ENCODE measurements at places on chromosomes 2 and 18. TPM values are rescaled to one million over a fixed set of nuclear protein-coding genes. Genes with fewer than 3 reads are reported as not detected.

DNA sequence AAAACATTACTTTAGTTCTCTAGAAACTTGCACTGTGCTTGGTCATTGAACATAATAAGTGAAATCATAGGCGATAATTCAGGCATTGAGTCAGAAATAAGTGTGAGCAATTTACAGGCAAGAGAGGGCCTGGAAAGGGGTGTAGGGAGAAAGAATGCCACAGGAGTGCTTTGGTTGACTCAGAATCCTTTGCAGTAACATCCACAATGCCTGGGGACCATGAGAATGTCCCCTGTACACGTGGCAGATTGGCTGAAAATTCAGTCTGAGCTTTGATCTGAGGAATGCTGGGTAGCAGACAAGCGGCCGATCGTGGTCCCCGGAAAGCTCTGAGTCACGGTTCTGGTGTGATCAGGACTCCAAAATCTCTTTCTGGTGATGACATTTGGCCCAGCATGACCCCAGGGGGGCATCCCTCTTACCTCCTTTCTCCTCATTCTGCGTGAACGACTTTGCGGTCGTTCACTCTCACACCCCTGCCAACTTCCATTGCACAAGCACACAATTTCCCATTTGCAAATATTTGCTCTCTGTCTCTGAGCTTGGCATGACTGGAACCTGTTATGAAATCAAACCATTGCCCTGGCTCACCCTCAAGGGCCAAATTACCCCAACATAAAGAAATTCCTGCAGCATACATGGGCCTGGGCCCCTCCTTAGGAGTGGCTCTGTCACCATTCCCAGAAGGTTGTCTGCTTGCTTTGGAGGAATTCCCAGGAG is 305.0 kb upstream of the EPAS1 start:
- DNase-seq, result peak; percentile 84
- H3K4me1 ChIP-seq, result peaks cover 42% of the 10 kb centered on the region
- H3K4me3 ChIP-seq, result no peak overlapping the region
- peak overlapping the region; percentile 74 for H3K27ac ChIP-seq
- peaks cover 29% of the 10 kb centered on the region for H3K36me3 ChIP-seq
- H3K27me3 ChIP-seq, result no peaks in the 10 kb centered on the region

DNA sequence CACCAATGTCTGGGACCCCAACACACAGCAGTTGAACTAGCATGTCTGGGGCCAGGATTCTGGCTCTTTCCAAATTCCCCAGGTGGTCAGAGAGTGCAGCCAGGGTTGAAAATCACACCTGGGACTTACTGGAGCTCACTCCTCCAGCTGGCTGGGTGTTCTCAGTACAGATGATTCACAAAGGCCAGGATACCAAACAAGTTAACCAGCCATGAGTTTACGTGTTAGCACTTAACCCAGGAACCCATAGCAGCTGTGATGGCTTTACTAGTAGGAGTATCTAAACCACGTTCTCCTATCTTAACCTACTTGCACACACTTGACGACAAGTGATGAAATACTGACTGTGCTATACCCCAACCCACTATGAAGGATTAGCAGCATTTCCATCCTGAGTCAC is 222.8 kb downstream of the FBXO15 start:
- no peaks in the 10 kb centered on the region for H3K36me3 ChIP-seq
- no peak overlapping the region for H3K4me3 ChIP-seq
- H3K27ac ChIP-seq, result no peak overlapping the region
- DNase-seq, result no peak
- H3K27me3 ChIP-seq, result no peaks in the 10 kb centered on the region

- H3K4me1 ChIP-seq, result peaks cover 65% of the 10 kb centered on the region
- H3K27me3 ChIP-seq, result no peaks in the 10 kb centered on the region
- H3K27ac ChIP-seq, result no peak overlapping the region
- H3K4me3 ChIP-seq, result no peak overlapping the region
- no peaks in the 10 kb centered on the region for H3K36me3 ChIP-seq
These were observed 99.8 kb upstream of the NEUROD1 start for GRCh38 chr2:181780047-181780651.

WNT6 gene
- not detected for total RNA-seq

STEAP3 gene
- total RNA-seq, result 9.7 TPM

GREB1 gene
- 1.3 TPM for total RNA-seq

- peak overlapping the region; percentile 84 for H3K27ac ChIP-seq
- no peaks in the 10 kb centered on the region for H3K27me3 ChIP-seq
- H3K4me1 ChIP-seq, result peaks cover 55% of the 10 kb centered on the region
- no peak overlapping the region for H3K4me3 ChIP-seq
- peaks cover 37% of the 10 kb centered on the region for H3K36me3 ChIP-seq
These were observed 8.2 kb downstream of the SLC35F6 start for GRCh38 chr2:26772064-26773001.

STK39 gene
- total RNA-seq, result 60.7 TPM

DNA sequence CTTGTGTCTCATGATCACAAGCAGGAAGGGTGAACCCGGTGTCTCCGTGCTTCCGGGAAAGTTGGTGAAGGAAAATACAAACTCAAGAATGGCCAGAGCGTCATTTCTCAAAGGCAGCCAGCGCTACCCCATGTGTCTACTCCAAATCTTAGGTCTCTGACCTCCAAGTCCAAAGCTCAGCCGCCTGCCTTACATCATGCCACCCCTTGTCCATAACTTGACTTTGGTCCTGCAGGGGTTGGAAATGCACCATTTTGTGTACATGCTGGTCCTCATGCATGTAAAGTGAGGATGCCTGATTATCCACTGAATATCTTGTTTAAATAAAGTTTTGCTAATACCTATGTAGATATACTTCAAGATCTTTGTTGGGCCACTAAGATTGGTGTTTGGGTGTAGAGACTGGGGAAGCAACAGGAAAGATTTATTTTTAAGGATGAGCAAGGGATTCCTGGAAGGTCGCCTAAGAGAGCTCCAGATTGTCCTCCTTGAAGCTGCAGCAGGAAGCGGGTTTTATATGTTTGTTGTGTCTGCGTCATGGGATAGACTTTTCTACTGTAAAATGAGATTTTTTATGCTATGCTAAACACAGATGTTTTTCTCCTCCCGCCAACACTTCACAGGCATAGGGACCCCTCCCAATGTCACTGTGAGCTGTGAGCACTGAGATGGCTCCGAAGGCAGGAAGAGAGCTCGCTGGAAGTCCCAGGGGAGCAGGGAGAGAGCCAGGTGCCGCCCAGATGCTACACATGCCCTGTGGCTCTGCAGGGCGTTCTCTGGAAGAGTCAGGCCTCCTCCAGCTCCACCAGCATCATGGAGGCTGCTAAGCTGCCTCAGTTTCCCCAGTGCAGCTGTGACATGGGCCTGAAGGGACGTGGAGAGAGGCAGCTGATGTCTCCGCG is 176.2 kb upstream of the HDAC4 start:
- no peak overlapping the region for H3K4me3 ChIP-seq
- DNase-seq, result peak; percentile 25
- H3K36me3 ChIP-seq, result no peaks in the 10 kb centered on the region
- H3K27me3 ChIP-seq, result peaks cover 15% of the 10 kb centered on the region

- H3K4me3 ChIP-seq, result no peak overlapping the region
- peaks cover 8% of the 10 kb centered on the region for H3K4me1 ChIP-seq
- no peak overlapping the region for H3K27ac ChIP-seq
- no peaks in the 10 kb centered on the region for H3K27me3 ChIP-seq
These were observed 168.1 kb downstream of the SRBD1 start for GRCh38 chr2:45443012-45443411.

UGT1A3 gene
- 1.3 TPM for total RNA-seq

DNA sequence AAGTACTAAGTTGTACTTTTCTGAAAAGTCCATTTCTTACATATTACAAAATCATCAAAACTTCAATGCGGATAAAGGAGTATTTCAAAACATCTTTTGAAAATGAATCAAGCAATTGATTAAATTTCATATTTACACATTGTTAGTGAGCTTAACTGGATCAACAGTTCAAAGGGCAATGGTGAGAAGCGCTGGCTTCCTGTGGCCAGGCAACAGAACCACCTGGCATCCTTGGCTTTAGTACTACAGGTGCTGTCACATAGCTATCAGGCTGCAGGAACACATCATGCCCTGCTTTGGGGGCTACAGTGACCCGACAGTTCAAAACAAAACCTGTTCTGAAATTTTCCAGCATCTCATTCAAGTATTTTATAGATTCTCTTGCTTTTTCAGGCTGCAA is 59.2 kb downstream of the SMAD2 start:
- no peak overlapping the region for H3K27ac ChIP-seq
- H3K4me1 ChIP-seq, result peaks cover 33% of the 10 kb centered on the region
- H3K27me3 ChIP-seq, result no peaks in the 10 kb centered on the region
- H3K4me3 ChIP-seq, result no peak overlapping the region
- H3K36me3 ChIP-seq, result peaks cover 17% of the 10 kb centered on the region
- DNase-seq, result no peak

GRCh38 chr2:68390586-68390985 is 25.5 kb downstream of the PLEK start:
- H3K36me3 ChIP-seq, result no peaks in the 10 kb centered on the region
- H3K4me3 ChIP-seq, result no peak overlapping the region
- no peak for DNase-seq
- H3K27ac ChIP-seq, result peak overlapping the region; percentile 20
- H3K27me3 ChIP-seq, result no peaks in the 10 kb centered on the region

Data from stomach (tissue), 19 donors.